ENCODE measurements at places on chromosomes 4 and X.

- no peak for DNase-seq
These were observed 118.0 kb upstream of the PPARGC1A start for GRCh38 chr4:24007860-24008261.

- DNase-seq = no peak
These were observed 9.7 kb upstream of the SRD5A3 start for GRCh38 chr4:55336138-55337034.

DNA sequence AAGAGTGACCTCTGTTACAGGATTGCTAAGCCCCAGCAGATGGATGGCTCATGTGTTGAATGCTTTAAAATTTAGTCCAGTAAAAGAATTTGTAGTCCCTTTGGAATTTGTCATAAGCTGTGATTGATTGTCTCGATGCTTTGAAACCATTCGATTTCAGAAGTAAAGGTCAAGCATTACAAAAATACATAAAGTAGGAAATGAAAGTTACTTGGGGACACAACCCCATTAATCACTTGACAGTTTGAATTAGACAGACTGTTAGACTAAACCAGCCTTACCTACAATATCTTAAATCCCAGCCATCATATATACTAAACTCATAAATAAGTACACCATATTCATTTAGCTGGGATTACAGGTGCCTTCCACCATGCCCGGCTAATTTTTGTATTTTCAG, 6.6 kb downstream of the REST start:
- DNase-seq = no peak

GRCh38 chrX:5730556-5730955, 498.1 kb downstream of the NLGN4X start:
- DNase-seq = no peak

- peak; percentile 15 for DNase-seq
These were observed 20.4 kb upstream of the SEPSECS start for GRCh38 chr4:25180524-25181131.

DNA sequence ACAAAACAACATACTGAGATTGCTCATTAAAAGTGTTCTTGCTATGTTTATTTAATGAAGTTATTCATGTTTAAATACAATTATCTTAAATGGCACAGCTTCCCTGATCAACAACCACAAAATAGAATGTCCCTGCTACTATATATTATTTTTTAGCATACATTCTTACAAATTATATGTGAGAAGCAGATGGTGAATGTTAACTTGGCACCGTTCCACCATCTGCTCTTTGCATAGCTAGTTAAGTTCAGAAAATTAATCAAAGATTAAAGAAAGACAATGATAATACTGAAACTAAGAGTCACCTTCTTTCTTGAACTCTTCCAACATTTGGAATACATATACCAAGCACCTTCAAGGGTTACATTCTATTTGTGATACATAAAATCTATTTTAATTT, 94.2 kb downstream of the PPP3CA start:
- no peak for DNase-seq

DNA sequence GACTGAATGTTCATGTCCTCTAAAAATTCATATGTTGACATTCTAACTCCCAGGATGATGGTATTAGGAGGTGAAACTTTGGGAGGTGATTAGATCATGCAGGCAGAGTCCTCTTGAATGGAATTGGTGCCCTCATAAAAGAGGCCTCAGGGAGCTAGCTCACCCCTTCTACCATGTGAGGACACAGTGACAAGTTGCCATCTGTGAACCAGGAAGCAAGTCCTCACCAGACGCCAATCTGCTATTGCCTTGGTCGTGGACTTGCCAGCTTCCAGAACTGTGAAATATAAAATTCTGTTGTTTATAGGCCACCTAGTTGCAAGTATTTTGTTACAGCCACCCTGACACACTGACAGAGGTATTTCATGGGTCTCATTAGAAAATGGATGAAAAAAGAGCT, 28.5 kb upstream of the LONRF3 start:
- no peak for DNase-seq

- no peak for DNase-seq
These were observed 65.0 kb upstream of the FMR1 start for GRCh38 chrX:147846676-147847075.

- DNase-seq = no peak
These were observed 11.0 kb upstream of the ARHGEF38 start for GRCh38 chr4:105541420-105541819.

GRCh38 chr4:77209012-77209411, 52.0 kb downstream of the CCNG2 start:
- no peak for DNase-seq

GRCh38 chr4:67320645-67321044, 224.7 kb downstream of the CENPC start:
- DNase-seq = no peak

GRCh38 chrX:16828124-16828908, 41.8 kb downstream of the RBBP7 start:
- no peak for DNase-seq

DNA sequence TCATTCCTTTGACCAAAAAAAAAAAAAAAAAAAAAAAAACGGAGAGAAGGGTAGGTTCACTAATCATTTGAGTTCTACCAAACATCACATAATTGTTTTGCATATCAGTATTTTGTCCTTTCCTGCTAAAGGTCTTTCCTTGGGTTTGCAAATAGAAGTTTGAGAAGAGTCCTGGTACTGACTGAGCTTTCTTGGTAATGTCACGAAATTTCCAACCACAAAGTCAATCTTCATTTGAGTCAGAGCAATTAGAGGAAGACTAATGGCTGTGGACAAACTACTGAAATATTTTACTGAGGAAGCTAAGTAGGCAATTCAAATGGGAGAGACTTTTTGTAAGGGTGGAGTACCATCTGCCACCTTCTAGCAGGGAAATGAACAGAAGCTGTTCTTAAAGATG, 21.7 kb upstream of the CD40LG start:
- no peak for DNase-seq

- no peak for DNase-seq
These were observed 1684.8 kb upstream of the TENM3 start for GRCh38 chr4:180558427-180558826.

GRCh38 chr4:74751247-74751646, 43.1 kb downstream of the BTC start:
- DNase-seq = no peak

DNA sequence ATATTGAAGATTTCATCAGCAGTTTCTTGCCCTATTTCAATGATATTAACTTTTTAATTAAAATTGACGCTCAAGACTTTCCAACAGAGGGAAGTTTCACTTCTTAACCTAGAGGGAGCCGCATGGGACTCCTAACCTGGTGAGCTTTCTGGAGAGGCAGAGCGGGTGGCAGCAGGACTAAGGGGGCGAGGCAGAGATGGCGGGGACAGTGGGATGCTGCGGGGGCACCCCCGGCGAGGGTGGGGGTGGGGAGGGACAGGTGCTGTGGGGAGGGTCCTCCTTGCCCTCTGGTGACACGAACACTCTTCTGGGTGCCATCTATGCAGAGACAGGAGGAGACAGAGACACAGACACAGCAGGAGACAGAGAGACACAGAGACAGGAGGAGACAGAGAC, 104.4 kb downstream of the ADRA2C start:
- no peak for DNase-seq

GRCh38 chrX:130111220-130112154, 1.2 kb upstream of the ELF4 start:
- no peak for DNase-seq

DNA sequence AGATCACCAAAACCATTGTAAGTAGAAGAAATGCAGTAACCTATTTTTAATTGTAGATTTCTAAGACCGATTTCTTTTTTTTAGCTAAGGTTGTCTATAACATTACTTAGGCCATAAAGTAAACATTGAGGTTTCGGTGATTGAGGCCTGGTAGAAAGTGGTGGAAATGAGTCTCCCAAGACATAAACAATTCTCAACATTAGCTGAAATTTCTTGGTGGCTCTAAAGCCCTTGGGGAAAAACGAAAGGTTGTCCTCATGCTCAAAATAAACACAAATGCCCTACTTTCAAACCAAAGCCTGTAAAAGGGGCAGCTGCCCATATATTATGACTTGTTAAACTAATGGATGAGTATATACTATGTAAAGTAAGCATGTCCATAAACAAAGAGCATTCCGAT, 98.8 kb downstream of the SCFD2 start:
- DNase-seq = no peak

DNA sequence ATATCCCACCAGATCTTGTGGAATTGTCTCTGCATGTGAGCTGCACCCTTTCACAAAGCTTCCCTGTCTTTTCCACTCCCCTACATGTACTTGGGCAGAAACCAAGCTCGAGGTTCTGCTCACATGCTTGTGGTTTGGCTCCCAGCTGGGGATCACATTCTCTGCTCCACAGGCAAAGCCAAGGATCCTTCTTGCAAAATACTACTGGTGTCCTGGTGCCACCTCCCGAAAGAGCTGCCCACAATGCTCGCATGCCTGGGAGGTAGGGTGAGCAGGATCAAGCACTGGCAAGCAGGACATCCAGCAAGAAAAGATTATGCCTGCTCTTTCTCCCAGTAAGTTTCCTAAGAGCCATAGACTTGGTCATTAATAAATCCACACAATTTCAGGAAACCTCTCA, 45.1 kb upstream of the PPARGC1A start:
- DNase-seq = peak; percentile 37

DNA sequence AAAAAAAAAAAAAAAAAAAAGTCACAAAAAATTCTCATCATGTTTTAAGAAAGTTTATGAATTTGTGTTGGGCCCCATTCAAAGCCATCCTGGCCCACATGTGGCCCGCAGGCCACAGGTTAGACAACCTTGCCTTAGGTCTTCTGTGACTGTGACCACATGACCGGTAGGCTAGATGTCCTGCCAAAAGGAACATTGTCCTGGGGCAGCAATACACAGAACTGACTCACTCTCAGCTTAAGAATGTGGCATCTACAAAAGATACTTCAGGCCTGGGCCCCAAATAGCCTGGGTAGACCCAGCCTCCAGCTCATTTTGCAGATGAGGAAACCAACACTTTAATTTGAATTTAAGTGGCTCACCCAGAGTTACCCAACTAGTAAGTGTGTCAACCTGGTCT, 10.0 kb downstream of the AWAT2 start:
- DNase-seq = no peak

GRCh38 chrX:127578395-127578794, 473.8 kb downstream of the ACTRT1 start:
- no peak for DNase-seq

DNA sequence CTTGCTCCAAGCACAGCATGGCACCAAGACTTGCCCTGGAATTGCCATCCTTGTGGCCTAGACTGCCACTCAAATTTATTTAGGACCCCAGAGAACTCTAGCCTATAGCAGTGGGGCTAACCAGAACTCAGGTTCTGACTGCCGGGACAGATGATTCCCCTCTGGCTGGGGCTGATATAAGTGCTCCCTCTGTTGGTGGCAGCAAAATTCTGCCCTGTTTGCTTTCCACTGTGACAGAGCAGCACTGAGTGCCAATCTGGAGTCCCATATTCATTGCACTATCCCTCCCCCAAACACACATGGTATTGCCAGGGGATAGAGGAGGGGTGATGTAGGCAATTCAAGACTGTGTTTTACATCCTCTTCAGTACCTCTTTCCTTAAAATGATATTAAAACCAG, 1081.9 kb downstream of the FAT4 start:
- DNase-seq = no peak

DNA sequence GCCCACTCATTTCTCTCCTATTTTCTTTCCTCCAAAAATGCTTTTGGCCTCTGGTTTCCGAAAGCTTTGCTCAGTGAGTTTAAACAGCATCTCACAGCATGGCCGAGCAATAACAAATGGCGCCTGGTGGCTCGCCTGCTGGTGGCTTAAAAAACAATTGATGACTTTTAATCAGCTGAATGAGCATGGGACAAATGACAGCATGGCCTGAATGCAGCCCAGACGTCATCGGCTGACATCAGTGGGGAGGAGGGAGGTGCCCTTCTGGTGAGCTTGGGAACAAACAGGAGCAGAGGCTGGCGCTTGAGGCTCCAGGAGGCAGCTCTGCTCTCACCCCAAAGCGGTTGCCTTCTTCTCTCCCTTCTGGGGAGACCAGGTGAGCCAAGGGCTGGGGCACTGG, 286.4 kb downstream of the BCOR start:
- DNase-seq = peak; percentile 23

DNA sequence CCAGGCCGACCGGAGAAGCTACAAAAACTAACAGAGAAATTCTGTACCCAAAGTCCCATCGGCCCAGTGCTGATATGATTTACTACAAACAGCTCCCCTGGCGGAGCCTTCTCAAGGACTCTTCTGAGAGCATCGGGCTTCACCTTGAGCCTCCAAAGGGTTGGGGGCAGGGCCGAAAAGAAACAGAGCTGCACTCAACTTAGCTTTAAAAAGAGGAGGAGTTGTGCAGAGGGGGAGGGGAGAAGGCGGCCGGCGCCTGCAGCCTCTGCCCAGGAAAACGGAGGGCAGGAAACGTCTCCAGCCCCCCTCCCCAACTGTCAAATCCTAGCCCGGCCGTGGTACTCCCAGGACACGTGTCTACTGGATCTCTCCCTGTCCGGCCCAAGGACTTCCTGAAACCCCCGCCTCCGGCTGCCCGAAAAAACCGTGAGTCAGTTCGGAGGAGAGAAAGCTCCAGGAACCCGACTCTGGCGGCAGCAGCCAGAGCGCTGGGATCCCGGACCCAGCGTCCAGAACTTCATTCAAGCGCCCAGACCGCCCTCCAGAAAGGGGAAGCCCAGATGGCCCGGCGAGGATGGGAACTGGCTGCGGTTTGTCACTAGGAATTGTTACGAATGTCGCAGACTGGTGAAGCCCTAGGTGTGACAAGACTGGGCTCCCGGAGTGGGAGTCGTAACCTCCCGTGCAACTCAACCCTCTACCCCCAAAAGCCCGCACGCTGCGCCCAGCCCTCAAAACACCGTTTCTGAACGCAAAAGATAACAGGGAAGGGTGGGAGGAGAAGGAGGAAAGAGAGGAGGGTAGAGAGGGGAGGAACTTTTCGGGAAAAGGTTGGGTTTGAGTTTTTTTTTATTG, 973 bp downstream of the ADAMTS3 start:
- peak; percentile 34 for DNase-seq

- DNase-seq = no peak
These were observed 50.4 kb upstream of the GRPEL1 start for GRCh38 chr4:7118013-7118832.

- DNase-seq = peak; percentile 73
These were observed 32.7 kb upstream of the AMBN start for GRCh38 chr4:70559211-70559830.
